Stimulated activated CD8-positive, alpha-beta memory T cell treated with anti-CD3 and anti-CD28 coated beads, Interleukin-15, amount 100 ng/mL, for 1 hour (primary cell): ENCODE measurements at places on chromosomes 11 and 22.

- DNase-seq, result no peak
Measured at GRCh38 chr22:22397875-22398524, 110.5 kb downstream of the ZNF280B start.

DNA sequence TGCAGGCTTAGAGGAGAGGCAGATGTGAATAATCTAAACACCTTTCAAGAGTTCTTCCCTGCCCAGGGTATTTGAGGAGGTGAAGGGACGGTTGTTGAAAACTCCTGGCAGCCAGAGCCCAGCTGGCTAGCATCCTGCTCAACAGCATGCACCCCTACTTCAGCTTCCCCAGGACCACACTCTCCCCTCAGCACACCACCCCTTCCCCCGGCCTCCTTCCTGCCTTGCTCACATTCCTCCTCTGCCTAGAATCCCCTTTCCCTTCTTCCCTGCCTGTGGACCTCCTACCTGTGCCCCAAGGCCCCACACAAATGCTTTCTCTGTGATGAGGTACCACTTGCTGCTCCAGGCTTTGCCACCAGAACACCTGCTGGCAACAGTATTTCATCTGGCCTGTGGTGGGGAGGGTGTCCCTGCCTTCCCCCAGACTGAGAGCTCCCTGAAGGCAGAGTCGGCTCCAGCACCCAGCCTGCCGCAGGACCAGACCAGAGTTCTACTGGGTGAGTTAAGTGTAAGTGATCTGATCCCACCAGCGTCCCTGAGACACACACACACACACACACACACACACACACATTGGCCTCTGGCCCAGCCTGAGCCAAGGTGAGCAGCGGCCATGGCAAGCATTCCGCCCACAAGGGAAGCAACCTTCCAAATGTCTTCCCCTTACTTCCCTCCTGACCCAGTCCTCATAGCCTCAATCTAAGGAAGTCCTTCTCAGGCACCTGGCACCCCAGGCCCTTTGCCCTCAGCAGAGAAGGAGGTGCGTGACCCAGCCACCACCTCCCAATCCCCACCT lies 79.5 kb downstream of the PDE2A start:
- no peak for DNase-seq

GRCh38 chr11:72225411-72225951 lies 914 bp downstream of the INPPL1 start:
- DNase-seq, result no peak

GRCh38 chr11:107249054-107249453 lies 208.6 kb downstream of the CWF19L2 start:
- no peak for DNase-seq

GRCh38 chr11:94142308-94143281 lies 14.0 kb downstream of the PANX1 start:
- no peak for DNase-seq

DNA sequence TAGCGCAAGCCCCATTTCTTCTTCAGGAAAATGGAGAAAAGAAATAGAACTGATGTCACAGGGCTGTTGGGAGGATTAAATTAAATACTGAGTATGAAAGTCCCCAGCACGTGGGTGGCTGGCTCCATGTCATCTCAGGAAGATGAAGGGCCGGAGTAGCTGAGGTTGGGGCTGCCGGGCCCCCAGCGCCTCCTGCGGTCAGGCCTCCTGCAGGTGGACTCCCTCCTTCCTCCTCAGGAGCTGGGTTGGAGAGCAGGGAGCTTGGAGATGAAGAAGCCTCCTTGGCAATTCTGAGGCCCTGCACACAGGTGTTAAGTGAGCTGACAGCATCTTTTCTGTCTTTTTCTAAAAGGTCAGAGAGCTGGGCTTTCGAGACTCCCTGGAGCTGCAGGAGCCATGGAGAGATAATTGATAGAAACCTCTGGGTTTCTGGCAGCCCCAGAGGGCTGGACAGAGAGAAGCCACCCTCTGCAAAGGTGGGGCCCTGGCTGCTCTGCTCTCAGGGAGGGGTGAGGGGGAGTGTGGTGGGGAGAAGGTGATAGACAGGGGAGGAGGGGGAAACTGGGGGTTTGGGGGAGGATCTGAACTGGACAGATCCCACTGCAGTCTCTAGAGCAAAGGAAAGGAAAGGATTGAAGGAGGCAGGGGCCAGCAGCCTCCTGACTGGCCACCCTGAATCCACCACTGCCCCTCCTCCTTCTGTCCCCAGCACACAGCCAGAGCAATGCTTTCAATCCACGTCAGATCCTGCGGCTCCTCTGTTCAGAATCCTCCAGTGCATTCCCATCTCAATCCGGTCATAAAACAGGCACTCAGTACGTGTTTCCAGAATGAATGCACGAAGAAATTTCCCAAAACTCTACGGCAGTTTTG lies 210.8 kb downstream of the CEP164 start:
- DNase-seq, result no peak

GRCh38 chr11:47391711-47392432 lies 13.5 kb upstream of the SPI1 start:
- DNase-seq, result no peak
